AG09319 (cell line): ENCODE measurements at places on chromosomes 16 and 17.

- DNase-seq, result no peak
Measured at GRCh38 chr17:39702901-39703893, 3.3 kb downstream of the ERBB2 start.

- no peak for DNase-seq
Measured at GRCh38 chr17:8944748-8945147, 20.8 kb downstream of the PIK3R5 start.

- DNase-seq, result no peak
Measured at GRCh38 chr17:38917259-38917658, 8.2 kb upstream of the LASP1NB start.

DNA sequence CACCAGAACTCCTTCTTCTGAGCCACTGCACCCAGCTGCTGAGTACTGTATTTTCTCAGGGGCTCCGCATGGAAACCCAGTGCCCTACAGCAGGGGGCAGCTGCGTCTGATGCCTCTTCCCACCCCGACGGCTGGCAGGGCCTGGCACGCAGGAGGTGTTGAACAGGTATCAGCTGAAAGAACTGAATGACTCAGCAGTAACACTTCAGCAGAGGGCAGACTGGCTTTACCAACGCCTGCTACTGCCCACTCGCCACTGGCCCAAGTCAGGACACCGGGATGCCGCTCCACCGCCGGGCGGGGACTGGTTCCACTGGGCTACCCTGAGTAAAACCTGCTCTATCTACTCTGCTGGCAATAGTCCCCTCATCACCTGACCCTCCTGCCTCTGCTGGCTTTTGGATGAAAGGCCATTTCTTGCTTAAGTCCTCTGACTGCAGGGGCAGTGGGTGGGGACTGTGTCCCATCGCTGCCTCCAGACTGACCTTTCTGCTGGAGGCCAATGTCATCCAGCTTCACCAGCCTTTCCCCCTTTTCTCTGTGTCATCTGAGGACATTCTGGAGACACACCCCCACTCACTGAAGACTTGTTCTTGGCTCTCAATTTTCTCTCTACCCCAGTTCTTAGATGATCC, 100.4 kb upstream of the FA2H start:
- no peak for DNase-seq

DNA sequence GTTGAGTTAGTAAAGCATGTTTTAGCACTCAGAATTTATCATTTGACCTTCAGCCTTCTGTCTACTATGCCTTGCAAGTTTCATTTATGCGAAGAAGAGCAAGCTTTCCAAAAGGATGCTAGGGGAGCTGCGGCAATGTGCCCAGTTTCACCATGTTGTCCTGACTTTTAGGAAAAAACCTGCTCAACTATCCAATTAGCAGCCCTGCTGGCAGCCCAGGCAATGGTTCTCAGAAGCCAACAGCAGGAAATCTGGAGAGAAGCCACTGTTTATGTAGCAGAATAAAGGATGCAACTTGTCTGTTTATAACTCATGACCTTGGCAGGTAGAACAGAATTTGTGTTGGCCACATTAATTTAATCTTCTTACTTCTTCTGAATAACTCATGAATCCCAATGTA, 230.8 kb downstream of the ABCC12 start:
- DNase-seq, result no peak

GRCh38 chr17:52383493-52384100, 225.1 kb upstream of the CA10 start:
- DNase-seq, result no peak

- no peak for DNase-seq
Measured at GRCh38 chr16:49455181-49455990, 81.8 kb downstream of the C16orf78 start.

GRCh38 chr16:89256651-89257254, 39.2 kb downstream of the ZNF778 start:
- DNase-seq, result no peak

GRCh38 chr16:89565506-89566372, 5.3 kb downstream of the RPL13 start:
- no peak for DNase-seq

- no peak for DNase-seq
Measured at GRCh38 chr16:73253922-73254480, 206.1 kb upstream of the ZFHX3 start.

GRCh38 chr17:42548070-42548837, 4.5 kb upstream of the HSD17B1 start:
- no peak for DNase-seq

- no peak for DNase-seq
Measured at GRCh38 chr17:15479703-15480102, 12.3 kb upstream of the CDRT4 start.

DNA sequence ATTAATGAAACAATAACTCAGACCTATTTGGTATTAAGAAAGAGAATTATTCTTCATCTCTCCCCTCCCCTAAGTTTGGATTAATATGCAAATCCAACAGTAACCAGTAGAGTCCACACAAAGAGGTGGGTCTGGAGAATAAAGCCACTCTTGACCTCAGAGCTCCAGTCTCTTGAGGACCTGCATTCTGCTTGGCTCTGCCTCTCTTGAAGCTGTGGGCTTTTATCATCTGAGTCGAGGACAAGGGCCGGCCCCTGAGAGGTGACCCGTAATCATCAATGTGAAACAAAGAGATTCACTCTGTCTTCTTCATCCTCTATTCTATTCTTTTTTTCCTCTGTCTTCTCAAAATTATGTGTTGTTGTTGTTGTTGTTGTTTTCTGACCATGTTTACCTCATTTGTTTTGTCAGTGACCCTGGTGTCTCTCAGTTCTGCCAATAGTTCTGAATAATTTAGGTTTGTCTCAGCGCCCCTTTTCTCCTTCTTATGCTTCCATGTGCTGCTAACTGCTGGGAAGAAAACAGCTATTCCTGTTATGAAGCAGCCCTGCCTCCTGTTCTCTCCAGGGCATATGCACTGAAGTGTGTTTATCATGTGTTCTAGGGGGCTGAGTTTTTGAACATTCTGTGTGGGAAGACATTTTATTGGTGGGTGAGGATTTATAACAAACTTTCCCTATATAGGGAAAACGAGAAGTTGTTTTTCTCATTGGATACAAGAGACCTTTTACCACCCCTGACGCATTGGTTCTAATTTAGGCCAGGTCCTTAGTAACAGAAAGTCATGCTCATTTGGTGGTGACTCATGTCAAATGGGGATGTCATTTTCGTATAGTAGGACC, 135.8 kb downstream of the TRIM37 start:
- no peak for DNase-seq

GRCh38 chr16:78368121-78369102, 269.0 kb downstream of the WWOX start:
- DNase-seq, result no peak
